ENCODE measurements at places on chromosomes 2 and 18.

GRCh38 chr2:8929128-8929527, 74.4 kb downstream of the MBOAT2 start:
- no peak for DNase-seq

GRCh38 chr2:214565246-214565645, 154.4 kb downstream of the VWC2L start:
- no peak for DNase-seq

DNA sequence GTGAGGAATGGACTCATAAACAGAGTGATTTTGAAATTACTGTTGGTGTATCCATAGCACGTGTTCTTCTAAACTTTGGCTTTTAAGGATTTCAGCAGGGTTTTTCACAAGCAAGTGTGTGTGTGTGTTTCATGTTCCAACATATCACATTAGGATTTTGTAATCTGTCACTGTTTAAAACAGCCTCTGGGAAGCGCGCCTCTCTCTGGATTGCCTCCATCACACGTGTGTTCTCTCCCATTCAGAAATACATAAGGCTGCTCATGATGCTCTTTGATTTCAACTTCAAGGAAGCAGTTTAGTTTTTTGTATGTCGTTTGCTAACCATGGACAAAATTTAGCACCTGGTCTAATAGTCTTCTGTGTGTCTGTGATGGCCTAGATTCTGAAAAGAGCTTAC, 370.4 kb downstream of the MTX2 start:
- no peak for DNase-seq

GRCh38 chr2:34291076-34291475, 692.0 kb upstream of the FAM98A start:
- no peak for DNase-seq

DNA sequence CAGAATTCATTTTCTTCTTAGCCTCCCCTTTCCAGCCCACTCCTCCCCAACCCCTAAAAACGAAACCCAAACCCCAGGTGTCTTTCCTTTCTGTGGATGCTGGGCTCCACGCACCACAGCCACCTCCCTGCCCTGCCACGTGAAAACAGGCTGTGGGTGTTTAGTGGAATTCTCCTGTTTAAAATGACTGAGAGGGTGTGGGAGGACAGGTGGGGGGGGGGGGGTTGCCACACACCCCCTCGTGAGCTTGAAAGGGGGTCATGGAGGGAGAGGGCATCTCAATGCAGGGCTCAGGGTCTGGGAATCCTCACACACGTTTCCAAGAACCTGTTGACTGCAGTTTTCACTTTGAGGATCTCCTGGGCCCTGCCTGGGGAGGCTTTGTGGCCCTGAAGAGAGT, 110.3 kb downstream of the FAM210A start:
- no peak for DNase-seq

DNA sequence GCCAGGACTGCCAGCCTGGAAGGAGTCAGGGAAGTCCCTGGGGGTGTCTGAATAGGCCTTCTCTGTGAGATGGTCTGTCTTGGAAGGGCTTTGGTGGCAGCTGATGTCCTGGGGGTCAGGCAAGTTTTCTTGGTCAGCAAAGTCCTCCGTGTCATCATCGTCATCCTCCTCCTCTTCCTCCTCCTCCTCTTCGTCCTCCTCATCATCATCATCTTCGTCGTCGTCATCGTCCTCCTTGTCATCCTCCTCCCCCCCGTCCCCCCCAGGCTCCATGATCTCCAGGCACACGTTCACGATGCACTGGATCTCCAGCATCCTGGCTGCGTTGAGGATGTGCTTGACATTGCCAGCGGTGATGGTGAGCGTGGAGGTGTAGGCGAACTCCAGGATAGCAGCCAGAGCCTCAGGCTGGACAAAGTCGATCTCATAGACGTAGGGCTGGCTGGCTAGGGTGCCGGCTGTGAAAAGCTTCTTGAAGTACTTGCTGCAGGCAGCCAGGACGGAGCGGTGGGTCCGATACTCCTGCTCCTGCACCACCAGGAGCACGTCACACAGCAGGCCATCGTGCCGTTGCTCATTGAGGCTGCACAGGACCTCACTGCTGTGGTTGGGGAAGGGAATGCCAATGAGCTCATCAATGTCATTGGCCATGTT, 110.1 kb upstream of the SMAD2 start:
- DNase-seq: no peak

DNA sequence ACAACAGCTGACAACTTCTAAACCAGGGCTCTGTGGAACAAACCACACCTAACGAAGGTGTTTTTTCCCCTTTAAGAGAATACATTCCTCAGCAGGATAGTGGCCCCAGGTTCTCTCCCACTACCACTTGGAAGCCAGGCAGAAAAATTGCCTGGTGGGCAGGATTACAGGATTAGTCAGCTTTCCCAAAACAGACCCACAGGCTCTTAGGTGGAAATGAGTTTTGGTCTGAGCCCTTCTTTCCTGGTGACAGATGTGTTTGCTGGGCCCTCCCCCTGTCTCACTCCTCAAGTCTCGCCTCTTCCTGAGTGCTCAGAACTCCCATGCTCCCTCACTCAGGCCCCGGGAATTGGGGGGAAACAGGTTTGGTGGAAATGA, 139.4 kb upstream of the HAAO start:
- DNase-seq: no peak

DNA sequence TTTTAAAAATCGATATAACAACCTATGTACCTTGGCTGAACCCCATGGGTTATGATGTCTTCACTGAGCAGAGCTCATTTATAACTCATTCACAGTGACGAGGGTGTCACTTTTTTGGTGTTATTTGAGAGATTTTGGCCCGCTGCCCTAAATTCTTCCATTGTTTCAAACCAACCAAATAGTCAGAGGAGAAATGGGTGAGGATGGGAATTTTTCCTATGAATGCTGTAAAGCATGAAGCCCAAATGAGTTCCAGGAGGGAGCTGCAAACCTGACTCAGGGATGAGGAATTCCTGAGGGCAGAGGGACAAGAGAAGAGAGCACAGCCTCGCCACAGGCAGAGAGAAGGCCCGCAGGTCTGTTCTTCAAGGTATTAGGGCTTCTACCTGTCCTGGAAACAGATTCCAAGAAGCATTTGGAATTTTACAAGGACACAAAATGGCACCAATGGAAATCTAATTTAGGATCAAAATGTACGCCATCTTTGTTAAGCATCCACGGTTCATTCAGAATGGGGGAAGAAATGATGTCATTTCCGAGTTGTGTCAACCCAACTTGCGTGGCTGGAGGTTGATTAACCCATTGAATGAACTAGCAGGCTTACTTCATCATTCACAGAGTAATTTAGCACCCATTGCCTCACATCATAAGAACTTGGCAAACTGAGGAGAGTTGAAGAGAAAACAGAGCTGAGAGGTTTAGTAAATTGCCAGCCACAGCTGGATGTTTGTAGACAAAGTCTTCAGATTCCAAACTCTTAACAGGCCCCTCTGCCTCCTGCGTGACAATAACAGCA, 133.5 kb downstream of the LAMA3 start:
- no peak for DNase-seq

- DNase-seq: no peak
Observed at GRCh38 chr2:127567351-127567854, 31.9 kb downstream of the MYO7B start.

DNA sequence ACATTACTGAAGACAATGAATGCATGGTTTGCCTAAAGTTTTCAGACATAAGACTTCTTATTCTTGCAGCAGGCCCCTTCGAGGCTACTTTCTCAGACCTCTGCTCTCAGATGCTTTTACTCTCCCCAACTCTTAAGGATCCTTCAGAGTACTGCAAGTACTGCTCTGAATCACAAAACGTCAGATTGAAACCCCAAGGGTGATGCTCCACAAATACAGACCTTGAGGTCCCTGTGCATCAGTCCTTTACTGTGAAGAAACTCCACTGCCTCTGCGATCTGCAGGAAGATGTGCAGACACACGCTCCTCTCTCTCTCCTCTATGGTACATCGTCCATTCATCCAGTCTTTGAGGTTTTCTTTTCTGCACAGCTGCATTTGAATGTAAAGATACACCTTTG, 52.8 kb downstream of the EIF2AK3 start:
- no peak for DNase-seq

DNA sequence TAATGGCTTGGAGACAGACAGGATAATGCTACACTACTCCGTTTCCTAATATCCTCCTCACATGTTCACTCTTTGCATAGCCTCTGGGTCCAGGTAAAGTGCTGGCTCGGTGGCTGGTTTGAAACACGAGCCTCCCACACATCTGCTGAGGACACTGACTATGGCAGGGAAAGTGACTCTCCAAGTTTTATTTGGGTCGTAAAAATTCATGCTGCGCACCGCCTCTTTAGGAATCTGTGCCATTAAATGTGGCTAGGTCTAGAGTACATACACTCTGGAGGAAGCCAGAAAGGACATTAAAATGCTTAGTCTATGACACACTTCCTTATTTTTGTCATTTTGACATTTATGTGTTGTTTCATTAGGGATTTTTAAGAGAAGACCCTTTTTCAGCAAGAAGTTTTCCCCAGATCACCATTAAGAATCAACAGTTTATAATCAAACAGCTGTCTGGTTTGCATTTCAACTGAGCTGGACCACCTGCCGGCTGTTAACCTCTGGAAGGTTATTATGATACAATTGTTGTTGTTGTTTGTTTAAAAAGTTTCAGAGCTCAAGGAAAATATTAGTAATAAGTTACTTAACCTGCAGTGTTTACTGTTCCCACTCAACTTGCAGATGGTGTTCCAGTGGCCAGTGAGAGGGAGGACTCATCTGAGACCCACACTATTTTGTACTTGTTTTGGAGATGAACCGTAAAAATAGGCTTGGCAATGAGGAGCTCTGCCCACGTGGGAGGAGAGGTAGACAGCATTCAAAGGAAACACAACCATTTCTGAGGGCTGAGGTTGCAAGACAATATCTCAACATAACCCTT, 443.3 kb upstream of the MEIS1 start:
- DNase-seq: no peak

DNA sequence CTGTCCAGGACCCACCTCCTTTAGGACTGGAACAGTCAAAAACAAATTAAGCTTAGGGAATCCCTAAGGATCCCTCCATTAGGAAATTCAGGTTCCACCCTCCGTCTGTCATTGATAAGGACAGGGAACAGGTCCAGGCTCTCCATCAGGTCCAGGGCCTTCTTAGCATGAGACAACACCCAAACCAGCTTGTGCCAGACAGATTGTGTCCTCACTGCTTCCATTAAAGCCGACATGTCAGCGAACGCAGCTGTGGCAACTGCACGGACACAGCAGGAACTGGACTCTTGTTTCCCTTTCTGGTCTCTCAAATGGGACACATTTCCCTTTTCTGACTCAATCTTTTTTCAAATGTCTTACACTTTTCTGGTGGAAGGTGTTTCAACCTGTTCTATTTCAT, 81.4 kb downstream of the BCL11A start:
- DNase-seq: no peak

DNA sequence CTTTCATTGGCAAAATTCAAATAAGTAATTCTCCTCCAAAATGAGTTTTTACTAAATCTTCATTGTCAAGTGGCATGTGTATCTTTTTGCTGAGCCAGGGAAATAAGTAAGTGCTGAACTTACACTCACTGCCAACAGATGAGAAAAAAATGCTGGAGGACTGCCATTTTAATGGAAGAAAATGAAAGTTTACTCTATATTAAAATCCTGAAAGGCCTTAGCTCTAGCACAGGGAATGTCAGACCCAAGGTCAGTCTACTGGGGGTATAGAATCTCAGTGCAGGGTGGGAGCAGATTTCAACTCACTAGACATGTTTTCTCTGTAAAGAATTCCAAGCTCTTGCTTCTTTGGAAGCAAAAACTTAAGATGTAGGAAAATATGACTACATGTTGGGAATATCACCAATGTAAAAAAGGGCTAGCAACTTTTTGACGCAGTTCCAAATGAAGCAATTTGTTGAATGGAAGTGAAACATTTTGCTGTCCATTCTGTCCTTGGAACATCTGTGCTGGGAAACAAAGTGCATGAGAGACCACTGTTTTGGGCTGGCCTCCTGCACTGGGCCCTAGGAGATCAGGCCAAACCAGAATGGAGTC, 127.0 kb downstream of the ST6GAL2 start:
- no peak for DNase-seq

DNA sequence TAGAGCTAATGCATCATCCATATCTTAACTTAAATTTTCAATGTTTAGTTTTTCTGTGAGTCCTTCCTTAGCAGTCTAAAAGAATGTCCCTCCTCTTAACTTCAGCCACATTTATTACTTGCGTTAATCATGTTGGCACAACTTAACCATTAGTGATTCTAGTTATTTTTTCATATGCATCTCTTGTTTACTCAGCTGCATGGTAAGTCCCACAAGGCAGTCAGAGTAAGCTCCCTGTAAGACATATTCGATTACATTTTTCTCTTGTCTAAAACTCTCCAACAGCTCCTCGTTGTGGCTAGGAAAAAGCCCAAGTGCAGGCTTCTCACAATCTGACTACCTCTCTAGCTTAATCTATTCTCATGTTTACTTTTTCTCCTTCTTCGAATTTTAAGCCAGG, 2045.3 kb upstream of the PIK3C3 start:
- no peak for DNase-seq

GRCh38 chr18:62331581-62332356, 6.7 kb downstream of the TNFRSF11A start:
- DNase-seq: no peak

DNA sequence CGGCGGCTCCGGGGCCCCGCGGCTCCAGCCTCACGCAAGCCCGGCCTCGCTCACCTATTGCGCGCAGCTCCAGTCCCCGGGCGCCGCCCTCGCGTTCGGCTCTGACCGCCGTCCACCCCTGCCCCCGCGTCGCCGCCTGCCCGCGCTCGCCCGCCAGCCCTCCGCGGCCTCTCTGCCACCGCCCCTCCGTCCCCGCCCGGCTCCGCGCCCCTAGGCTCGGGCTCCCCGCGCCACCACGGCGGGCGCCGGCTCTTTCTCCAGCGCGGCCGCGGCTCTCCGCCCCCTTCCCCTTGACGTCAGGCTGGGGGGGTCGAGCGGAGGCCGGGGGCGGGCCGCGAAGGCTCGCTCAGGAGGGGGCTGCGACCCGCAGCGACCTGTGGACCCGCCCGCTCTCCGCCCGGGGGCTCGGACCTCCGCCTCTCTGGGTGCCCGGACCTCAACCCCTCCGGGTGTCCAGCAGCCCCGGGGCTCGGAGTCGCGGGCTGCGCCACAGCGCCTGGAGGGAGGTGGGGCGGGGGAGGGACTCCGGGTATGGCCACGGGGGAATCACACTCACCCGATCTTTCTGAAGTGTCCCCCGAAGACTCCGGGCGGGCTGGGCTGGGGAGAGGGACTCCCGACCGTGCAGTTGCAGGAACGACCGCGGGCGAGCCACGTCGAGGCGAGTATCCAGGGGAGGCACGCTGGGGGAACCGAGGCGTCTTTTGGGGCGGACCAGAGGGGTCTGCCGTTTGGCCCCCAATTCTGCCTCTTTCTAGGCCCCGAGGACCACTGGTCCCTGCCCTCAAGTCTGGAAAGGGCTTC, at the start of gene SEMA4C:
Gene SEMA4C, minus strand, starts transcription at position 259 of the 804 bp plus-strand sequence. CDS start 2,194 bp downstream, outside the sequence.
- no peak for DNase-seq

- DNase-seq: no peak
Observed at GRCh38 chr2:10330700-10331026, 28.0 kb downstream of the HPCAL1 start.

- peak; percentile 71 for DNase-seq
Observed at GRCh38 chr2:61763605-61764034, 90.2 kb downstream of the FAM161A start.

GRCh38 chr2:207951734-207952470, 73.4 kb downstream of the PLEKHM3 start:
- no peak for DNase-seq
